ENCODE measurements at places on chromosomes 7 and 10.

GRCh38 chr10:7480742-7481367 is 70.0 kb upstream of the SFMBT2 start:
- no peak for DNase-seq

DNA sequence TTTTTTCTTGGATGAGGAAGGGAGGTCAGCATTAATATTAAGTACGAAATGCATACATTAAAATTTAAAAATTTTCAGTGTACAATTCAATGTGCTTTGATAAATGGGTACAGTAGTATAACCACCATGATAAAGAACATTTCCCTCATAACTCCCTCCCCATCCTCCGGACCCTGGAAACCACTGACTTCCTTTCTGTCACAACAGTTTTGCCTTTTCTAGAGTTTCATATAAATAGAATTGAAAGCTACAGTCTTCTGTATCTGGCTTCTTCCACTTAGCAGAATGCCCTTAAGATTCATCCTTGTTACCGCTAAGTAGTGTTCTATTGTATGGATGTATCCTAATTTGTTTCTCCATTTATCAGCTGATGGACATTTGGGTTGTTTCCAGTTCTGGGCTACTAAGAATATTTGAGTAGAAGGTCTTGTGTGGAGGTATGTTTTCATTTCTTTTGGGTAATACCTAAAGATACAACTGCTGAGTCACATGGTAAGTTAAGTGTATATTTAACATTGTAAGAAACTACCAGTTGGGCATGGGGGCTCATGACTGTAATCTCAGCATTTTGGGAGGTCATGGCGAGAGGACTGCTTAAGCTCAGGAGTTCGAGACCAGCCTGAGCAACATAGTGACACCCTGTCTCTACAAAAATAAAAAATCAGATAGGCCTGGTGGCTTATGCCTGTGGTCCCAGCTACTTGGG is 30.8 kb downstream of the ABI1 start:
- no peak for DNase-seq

DNA sequence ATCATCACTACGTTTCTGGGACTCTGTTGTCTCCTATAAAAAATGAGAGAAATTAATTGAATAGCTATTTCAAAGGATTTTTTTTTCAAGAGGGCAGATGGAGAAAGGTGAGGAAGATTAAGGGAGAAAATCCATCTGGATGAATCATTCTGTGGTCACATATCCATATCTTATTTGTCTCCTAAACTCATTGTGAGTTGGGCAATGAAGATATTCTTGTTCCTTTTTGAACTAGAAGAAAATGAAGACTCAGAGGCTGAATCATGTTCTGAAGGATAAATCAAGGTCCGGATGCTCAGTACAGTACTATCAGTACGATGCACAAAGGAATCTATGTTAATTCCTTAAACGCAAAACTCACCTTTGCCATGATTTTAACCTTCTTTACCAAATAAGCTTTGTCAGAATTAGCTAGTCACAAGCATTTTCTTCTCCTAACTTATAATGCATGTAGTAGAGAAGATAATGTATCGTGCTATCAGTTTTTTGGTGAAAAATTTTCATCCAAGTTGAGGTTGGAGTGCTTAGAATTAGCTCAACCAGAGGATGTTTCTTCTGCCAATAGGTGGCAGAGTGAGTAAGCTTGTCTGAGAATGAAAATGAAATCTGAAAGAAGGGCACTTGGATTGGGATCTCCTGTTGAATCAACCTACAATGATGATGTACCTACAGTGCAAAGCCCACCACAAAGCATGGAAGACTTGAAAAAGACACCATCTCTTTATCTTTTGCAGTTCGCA is 446.9 kb downstream of the KIF20B start:
- no peak for DNase-seq

- no peak for DNase-seq
Observed at GRCh38 chr7:27062946-27063345, 32.9 kb downstream of the HOXA1 start.

DNA sequence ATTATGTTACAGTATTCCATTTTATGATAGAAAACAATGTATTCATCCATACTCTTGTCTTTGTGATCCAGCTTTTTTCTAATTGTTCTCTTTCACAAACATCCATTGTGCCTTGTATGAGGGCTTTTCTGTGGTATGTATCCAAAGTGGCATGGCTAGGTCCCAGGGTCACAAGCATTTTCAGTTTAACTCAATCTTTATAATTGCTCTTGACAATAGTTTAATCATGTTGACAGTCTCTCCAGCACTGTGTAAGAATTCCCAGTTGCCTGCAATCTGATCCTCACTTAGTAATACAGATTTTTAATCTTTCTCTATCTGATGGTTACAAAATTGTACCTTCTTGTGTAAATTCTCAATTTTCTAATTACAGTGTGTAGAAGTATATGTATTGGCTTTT is 533.4 kb downstream of the NEBL start:
- no peak for DNase-seq

- no peak for DNase-seq
Observed at GRCh38 chr7:23287612-23288011, 11.5 kb upstream of the MALSU1 start.

- DNase-seq, result peak; percentile 57
Observed at GRCh38 chr7:26199301-26200037, 1.1 kb downstream of the HNRNPA2B1 start.

GRCh38 chr7:98869027-98869596 is 702 bp downstream of the TMEM130 start:
- DNase-seq, result no peak

DNA sequence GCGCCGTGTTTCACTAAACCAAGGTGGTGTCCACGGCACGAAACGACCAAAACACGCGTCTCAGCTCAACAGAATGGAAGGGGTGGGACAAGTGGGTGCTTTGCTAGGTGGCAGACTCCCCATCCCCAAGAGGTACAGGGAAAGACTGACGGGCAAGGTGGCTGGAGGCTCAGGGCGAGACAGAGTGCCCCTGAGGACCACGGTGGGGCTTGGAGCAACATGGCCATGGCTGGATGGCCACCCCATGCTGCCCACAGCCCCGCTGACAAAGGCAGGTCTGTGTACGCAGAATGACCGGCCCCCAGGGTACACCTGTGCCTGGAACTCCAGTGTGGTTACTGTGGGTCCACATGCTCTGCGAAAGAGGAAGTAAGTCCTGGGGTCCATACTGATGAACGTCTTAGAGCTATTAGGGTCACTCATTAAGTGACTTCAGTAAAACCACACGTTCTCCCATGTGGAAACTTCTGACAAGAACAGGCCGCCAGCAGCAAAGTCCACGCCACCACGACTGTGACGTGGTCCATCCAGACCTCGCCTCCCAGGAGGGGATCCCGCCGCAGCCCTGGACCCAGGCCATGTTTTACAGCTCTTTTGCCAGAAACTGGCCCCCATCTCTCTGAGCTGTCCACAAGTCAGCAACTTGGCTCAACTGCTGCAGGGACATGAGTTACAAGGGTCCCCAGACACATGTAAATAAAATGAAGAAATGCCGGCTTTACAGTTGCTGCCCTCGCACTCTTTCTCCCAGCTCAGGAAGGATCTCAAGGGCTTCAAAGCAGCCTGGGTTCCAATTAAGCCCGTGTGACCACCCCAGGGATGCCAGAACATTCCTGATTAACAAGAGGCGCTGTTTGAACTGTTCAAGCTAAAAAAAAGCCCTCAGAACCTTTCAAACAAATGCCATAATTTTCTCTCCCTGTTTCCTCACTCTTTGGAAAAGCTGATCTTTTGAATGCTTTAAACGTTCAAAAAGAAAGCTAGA is 66.8 kb downstream of the MAD1L1 start:
- no peak for DNase-seq

DNA sequence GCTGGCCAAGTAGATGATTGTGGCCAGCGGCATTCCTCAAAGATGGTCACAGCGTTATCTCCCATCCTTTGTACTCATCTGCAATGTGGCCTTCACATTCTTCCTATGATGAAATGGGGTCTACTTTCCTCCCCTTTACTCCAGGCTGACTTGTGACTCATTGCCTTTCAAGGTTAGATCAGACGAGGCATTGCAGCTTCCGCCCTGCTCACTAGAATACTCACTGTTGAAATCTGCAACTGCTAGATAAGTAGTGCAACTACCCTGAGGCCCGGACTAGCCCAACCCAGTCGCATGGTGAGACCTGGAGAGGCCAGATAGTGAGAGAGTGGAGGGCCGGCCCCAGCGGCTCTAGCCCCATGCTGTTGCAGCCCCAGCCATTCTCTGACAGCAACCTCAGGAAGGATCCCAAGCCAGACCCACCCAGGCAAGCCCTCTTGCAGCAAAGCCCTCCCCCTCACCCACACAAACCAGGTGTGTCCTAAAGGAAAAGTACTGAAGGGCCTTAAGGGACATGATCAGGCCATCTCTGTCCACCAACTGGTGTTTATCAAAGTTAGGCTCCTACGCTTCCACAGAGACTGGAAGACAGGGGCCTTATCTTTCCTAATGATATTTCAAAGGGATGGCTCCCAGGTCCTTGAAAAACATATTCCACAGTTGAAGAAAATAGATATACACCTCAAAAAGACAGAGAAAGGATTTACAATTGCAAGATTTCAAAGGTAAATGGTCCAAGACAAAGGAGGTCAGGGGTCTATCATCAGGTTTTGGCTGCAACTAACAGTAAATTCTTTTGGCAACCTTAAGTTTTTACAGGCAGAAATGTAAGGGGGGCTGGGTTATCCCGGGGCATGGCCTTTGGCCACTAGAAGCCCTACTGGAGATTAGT is 107.2 kb upstream of the TRIM24 start:
- no peak for DNase-seq

DNA sequence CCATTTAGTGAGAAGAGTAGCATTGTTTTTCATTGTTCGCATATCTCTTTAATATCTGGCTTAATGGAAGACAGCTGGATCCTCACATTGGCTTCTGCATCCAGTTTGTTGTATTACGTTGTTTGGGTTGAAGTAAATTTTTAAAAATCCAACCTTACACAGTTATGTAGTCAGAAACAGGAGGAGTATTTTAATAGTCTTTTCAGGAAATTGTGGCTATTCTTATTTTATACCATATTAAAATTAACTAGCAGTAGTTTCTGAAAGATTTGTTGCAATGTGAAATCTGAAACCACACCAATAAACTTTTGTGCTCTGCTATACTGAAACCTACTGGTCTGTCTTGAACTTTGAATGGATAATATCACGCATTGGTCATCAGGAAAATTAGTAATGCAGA is 27.9 kb downstream of the MYPN start:
- DNase-seq, result no peak

DNA sequence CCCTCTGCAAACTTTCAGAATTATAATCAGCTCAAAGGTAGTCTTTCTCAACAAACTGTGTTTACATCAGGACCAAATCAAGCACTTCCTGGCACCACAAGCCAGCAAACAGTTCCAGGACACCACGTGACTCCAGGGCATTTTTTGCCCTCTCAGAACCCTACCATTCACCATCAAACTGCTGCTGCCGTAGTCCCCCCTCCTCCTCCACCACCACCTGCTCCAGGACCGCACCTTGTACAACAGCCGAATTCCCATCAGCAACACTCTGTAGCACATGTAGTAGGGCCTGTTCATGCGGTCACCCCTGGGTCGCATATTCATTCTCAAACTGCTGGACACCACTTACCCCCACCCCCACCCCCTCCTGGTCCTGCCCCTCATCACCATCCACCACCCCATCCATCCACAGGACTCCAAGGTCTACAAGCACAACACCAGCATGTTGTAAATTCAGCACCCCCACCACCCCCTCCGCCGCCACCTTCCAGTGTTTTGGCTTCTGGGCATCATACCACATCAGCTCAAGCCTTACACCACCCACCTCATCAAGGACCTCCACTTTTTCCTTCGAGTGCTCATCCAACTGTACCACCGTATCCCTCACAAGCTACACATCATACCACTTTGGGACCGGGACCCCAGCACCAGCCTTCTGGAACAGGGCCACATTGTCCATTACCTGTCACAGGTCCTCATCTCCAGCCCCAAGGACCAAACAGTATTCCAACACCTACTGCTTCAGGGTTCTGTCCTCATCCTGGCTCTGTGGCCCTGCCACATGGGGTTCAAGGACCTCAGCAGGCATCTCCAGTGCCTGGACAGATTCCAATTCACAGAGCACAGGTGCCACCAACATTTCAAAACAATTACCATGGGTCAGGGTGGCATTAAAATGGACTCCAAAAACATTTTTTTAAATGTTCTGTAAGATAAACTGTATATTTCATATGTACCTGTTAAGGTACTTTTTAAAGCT is 98.7 kb downstream of the KMT2E start:
- no peak for DNase-seq

GRCh38 chr10:49465736-49466135 is 69.8 kb upstream of the DRGX start:
- no peak for DNase-seq

DNA sequence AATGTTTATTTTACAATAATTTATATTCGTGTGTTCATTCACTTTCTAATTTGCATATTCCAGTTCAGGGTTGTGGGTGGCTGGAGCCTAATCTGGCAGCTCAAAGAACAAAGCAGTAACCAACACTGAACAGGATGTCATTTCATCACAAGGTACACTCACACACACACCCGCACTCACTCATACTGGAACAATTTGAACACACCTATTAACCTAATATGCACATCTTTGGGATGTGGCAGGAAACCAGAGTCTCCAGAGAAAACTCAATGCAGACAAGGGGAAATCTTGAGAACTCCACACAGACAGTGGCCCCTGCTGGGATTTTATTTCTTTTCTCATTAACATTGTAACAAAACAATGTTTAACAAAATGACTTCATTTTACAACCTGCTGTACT is 97.4 kb downstream of the TWIST1 start:
- DNase-seq, result no peak

- DNase-seq, result no peak
Observed at GRCh38 chr7:105853931-105854419, 22.4 kb downstream of the ATXN7L1 start.

DNA sequence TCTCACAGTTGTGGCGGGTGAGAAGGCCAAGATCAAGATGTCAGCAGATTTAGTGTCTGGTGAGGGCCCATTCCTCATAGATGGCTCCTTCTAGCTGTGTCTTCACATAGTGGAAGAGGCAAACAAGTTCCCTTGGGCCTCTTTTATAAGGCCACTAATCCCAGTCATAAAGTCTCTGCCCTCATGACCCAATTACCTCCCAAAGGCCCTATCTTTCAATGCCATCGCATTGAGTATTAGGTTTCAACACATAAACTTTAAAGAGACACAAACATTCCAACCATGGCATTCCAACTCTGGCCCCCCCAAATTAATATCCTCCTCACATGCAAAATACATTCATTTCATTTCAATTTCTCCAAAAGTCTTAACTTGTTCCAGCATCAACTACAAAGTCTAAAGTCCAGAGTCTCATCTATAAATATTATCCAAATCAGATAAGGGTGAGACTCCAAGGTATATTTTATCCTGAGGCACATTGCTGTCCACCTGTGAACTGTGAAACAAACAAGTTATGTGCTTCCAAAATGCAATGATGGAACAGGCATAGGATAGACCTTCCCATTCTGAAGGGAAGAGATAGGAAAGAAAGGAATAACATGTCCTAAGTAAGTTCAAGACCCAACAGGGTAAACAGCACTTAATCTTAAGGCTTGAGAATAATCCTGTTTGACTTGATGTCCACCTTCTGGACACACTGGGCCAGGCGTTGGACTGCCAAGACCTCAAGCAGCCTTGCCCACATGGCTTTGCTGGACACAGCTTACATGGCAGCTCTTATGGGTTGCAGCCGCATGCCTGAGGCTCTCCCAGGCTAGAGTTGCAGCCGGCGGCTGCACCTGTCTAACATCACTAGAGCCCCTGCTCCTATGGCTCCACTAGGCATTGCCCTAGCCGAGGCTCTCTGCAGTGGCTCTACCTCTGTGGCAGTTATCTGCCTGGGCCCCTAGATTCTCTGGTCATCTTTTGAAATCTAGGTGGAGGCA is 312.8 kb downstream of the TNS3 start:
- no peak for DNase-seq

Data from T-helper 9 cell (primary cell).